ENCODE measurements at places on chromosomes 6 and 20.

DNA sequence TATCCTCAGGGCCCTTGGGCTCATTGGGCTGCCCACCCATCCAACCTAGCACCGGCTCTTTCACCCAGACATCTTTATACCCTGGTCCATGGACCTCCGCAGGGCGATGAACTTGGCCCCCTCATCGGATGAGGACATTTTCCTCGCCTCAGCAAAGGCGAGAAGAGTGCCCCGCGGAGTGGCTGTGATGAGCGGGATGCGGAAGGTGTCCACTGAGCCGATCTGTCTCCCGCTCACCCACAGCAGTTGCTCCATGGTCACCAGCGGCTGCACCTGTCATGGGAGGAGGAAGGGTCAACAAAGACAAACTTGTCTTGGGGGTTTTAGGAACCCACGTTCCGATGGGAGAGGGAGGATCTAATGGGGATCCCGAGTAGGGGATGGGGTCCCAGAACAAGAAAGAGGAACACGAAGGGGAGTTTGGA lies 690 bp downstream of the NEU1 start:
- DNase-seq, result no peak

DNA sequence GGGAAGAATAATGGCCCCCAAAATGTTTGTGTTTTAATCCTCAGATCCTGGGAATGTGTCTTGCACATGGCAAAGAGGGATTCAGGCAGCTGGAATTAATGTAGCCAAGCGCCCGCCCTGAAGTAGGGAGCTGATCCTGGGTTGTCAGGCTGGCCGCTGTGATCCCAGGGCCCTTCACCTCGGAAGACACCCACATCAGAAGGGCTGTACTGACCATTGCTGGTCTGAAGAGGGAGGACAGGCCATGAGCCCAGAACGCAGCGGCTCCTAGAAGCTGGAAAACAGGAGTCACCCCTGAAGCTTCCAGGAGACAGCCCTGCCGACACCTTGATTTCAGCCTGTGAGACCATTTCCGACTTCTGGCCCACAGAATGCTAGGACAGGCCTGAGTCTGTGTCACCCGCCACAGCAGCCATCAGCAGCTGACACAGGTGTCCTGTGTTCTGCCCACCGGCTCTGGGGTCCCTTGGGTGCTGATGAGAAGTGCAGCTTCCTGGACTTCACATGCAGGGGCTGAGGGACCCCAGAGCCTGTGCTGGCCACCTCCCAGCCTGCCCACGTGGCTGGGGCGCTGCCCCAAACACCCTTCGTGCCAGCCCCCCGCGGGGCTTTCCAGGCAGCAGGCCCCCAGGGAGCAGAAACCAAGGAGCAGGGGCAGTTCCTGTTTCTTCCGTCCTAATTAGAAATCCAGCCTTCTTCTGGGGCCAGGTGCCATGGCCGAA lies 86.3 kb downstream of the ERMARD start:
- no peak for DNase-seq

GRCh38 chr20:33310327-33310899 lies 27.4 kb downstream of the BPIFB1 start:
- DNase-seq, result no peak

GRCh38 chr6:6508643-6509042 lies 79.9 kb upstream of the LY86 start:
- DNase-seq, result no peak

DNA sequence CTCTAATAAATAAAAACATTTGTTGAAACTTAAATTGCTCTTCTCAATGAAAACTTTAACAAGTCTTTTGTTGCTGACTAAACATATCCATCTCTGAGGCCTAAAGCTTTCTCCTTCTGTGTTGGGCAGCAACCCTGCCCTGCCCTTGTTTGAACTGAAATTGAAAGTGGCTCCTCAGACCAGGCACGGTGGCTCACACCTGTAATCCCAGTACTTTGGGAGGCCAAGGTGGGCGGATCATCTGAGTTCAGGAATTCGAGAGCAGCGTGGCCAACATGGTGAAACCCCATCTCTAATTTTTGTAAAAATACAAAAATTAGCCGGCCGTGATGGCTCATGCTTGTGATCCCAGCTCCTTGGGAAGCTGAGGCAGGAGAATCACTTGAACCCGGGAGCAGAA lies 29.2 kb upstream of the GNRH2 start:
- DNase-seq, result no peak

DNA sequence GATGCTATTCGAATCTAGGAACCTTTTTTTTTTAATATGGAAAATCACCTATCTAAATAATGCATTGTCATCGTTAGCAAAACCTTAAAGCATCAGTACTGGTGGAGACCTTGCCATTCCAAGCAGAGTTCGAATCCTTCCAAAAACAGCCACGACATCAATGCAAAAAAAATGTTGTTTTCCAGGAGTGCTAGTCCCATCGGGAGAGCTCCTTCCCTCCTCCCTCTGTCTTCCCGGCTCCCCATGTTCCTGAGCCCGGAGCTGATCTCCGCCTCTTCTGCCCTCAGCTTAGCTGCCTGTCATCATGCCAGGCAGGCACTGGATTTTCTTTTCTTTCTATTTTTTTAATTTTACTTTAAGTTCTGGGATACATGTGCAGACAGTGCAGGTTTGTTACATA lies 153.6 kb upstream of the QKI start:
- DNase-seq, result no peak

DNA sequence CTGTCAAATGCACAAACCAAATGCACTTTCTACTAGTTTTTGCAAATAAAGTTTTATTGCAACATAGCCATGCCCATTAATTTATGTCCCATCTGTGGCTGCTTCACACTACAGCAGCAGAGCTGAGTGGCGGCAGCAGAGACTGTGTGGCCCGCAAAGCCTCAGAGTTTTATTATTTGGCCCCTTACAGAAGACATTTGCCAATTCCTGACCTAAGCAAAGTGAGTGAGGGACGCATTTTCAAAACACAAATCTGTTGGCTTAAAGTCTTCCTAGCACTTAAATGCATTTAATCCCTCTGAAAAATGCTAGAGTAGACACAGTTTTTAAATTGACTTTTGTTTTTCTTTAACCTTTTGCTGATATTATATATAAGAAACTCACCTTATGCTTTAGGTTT lies 126.4 kb downstream of the PHACTR3 start:
- no peak for DNase-seq

DNA sequence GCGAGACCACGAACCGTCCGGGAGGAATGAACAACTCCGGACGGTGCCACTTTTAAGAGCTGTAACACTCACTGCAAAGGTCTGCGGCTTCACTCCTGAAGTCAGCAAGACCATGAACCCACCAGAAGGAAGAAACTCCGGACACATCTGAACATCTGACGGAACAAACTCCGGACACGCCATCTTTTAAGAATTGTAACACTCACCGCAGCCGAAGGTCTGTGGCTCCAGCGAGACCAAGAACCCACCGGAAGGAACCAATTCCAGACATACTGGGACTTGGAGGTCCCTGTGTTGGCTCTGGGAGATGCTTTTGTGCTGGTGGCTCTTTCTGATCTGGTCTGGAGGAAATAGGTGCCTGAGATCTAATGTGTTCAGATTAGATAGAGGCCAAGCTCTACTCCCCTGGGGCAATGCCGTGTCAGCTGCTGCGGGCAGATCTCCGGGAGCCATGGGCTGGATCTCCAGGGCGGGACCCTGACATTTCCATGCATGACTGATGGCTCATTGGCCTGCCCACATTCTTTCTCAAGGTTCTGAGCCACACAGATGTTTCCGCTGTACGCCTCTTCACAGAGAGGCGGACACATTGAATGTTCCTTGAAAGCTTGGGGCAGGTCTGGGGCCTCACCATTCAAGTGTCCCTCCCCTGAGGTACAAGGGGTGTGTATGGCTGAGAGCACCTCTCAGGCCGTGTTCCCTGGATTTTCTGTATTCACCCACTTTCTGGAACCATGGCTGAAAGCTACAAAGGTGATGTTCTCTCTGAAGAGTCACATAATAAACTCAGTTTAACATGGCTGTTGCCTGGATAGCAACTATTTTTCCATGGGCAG lies 29.3 kb downstream of the GMPR start:
- no peak for DNase-seq

DNA sequence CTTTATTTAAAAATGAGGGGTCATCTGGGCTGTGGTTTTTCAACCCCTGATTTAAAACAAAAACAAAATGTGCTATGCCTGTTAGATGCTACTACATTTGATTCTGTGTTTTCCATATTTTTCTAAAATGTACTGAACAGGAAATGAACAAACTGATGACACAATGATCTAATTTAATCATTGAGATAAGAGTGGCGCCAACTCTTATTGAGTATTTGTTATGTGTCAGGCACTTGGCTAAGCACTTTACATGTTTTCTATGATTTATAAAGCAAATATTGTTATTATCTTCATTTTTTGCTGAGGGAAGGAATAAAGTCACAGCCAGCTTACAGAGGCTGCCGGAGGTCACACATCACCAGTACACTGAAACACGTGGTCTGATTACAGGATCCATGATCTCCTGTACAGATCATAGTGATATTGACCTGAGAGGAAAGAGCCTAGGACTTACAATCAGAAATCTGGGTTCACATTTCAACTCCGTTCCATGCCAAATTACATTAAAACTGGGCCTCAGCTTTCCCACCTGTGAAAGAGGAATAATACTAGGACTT lies 166.7 kb downstream of the ESR1 start:
- DNase-seq, result no peak

- no peak for DNase-seq
Observed at GRCh38 chr6:5378331-5378730, 117.0 kb downstream of the FARS2 start.

- DNase-seq, result no peak
Observed at GRCh38 chr20:58617158-58617557, 33.9 kb upstream of the STX16 start.

DNA sequence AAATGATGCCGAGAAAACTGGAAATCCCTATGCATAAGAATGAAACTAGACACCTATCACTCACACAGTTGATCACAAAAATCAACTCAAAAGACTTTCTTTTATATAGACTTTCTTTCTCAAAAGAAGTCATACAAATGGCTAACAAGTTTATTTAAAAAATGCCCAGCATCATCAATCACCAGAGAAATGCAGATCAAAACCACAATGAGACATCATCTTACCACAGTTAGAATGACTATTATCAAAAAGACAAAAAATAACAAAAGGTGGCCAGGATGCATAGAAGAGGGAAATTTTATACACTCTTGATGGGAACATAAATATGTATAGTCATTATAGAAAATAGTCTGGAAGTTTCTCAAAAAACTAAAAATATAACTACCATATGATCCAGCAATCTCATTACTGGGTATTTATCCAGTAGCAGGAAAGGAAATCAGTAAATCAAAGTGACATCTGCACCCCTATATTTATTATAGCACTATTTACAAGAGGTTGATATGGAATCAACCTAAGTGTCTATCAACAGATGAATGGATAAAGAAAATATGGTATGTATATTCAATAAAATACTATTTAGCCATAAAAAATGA lies 3.4 kb upstream of the RNF217 start:
- no peak for DNase-seq

- DNase-seq, result no peak
Observed at GRCh38 chr6:27972750-27973149, 15.7 kb downstream of the OR2B6 start.

GRCh38 chr20:3711484-3711941 lies 887 bp downstream of the SIGLEC1 start:
- DNase-seq, result no peak

- no peak for DNase-seq
Observed at GRCh38 chr20:14706555-14706954, 369.1 kb upstream of the FLRT3 start.

DNA sequence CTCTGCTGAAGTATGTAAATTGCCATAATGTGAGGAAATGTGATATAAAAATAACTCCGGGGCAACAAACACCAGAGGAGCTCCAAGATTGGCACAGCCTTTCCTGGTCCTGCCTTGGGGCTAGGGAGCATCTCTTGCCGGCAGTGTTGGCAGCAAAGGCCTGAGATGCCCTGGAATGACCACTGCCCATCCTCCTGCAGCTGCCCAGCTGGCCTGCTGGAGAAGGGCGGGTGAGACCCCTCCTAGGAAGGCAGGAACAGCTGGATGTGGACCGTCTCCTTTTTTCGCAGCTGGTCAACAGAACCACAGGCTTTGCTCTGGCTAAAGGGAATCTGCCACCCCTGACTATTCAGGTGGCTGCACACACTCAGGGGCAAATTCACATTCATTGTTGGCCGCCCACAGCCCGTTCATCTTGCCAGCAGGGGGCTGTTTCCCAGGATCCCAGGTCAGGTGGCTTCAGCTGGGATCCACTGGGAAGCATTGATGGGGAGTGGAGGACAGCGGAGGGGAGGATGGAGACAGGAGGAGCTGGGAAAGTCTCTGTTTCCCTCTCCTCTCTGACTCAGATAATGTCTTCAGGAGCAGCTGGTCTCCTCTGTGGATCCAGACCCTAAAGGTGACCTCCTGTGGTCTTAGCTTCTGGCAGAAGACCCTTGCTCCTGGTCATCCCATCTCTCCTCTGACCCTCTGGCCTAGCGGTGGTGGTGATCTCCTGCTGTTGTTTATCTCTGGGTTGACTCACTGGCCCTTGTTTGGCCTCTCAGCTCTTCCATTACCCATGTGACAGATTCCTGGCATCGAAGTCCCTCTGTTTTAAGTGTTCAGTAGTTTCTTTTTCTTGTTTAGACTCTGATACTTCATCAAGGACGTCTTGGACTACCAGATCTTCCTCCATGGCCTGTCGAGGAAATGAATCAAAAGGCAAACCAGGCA lies 336.7 kb downstream of the DHX35 start:
- no peak for DNase-seq

DNA sequence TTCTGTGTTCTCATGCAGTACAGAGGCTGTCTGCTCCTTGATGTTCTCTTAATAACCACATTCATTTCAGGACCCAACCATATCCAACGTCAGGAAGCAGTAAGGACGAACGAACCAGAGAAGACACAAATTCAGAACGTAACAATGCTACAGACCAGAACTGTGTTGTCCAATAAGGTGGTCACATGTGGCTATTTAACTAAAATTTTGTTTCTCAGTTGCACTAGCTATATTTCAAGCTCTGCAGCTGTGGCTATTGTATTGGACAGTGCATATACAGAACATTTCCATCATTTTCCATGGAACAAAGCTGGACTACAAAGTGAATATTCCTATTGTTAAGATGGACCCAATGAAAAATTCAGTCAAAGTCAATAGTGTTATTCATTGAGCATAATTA lies 27.0 kb downstream of the MAP7 start:
- no peak for DNase-seq

GRCh38 chr20:47311967-47312681 lies 44.4 kb downstream of the ZMYND8 start:
- no peak for DNase-seq

- DNase-seq, result no peak
Observed at GRCh38 chr6:106519460-106520394, 109.6 kb downstream of the RTN4IP1 start.

GRCh38 chr20:39825524-39825923 lies 863.4 kb downstream of the DHX35 start:
- no peak for DNase-seq

GRCh38 chr20:47382746-47383415 lies 26.4 kb upstream of the ZMYND8 start:
- no peak for DNase-seq

GRCh38 chr6:88611721-88612120 lies 351.7 kb downstream of the RNGTT start:
- peak; percentile 61 for DNase-seq

DNA sequence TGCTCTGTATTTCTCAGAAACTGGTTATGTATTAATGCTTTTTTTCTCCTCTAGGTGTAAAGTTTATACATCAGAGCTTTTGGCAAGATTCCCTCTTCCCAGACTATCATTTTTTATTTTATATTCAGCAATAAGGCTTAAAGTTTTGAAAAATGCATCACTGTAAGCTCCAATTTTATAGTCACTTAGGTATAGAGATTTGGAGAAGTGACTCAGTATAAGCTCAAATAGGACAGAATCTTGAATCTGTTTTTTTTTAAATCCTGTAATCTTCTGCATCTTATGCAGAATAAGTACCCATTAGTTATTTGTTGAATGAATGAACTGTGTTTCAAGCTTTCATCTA lies 1.0 kb downstream of the NCOA7 start:
- no peak for DNase-seq

Measured in SK-N-DZ (cell line).